ENCODE measurements at places on chromosomes 11 and 22. TPM values are rescaled to one million over a fixed set of nuclear protein-coding genes. Genes with fewer than 3 reads are reported as not detected.

Gene SPON1
- 20.5 TPM for total RNA-seq

DNA sequence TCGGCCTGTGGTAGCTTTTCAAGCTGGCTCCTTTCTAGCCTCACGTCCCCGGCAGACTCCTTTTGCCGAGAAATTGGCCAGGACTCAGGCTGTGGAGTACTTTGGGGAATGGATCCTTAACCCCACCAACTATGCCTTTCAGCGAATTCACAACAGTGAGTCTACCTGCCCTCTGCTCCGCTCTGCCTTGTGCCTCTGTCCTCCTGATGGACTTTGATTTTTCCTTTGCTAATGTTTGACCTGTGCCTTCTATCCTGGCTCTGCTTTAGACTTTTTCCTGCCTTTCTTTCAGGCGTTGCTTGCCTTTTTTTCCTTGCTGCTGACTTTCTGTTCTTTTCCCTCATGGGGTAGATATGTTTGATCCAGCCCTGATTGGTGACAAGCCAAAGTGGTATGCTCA is 12.5 kb downstream of the MADD start:
- no peak for DNase-seq

- no peak for DNase-seq
Observed at GRCh38 chr11:102924851-102925380, 30.6 kb downstream of the MMP13 start.

DNA sequence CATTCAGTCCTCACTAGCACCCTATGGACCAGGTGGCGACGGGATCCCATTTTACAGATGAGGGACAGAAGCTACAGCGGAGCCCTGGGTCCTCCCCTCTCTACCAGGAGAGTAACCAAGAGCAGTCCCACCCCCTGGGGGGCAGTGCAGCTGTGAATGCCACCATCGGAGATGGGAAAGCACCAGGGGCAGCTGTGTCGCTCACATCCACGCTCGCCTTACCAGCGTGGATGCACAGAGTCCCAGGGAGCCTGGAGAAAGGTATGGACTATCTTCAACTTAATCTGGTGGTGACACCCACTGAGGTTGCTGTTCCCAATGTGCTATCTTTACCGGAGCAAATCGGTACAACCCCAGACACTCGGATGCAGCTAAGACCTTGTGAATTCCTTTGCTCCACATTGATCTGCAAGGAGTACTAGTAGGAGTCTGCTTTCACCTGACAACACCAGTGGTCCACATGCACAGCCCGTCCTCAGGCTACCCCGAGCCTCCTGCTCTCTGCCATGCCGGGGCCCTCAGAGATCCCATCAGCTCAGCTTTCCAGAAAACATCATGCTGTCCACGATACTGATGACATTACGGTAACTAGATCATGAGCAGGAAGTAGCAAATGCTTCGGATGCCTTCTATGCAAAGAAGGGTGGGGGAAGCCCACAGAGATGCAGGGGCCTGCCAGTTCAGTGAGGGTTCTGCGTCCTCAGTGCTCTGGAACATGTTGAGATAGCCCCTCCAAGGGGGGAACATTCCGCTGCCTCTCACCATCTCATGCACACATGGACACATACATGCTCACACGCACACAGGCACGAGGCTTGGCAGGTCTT is 126.0 kb downstream of the CTTN start:
- no peak for DNase-seq

Gene SLC22A25
- not detected for total RNA-seq

- DNase-seq: no peak
Observed at GRCh38 chr11:30816959-30817880, 231.1 kb upstream of the MPPED2 start.

DNA sequence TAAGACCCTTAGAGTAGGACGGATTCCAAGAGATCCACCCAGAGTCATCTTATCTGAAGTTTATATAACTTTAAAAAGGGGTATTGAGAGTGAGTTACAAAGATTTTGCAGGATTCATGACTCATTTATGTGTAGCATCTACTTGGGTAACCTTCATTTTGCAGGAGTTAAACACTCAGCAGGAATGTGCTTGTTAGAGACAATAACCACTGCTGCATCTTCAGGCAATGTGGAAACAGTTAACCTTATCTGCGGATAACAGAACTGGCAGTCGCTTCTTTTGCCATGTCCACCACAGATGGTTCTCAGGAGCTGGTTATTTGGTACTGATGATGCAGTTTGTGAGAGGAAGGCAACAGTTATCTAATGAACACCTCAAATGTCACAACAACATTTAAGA is 417.9 kb upstream of the DDI1 start:
- no peak for DNase-seq

DNA sequence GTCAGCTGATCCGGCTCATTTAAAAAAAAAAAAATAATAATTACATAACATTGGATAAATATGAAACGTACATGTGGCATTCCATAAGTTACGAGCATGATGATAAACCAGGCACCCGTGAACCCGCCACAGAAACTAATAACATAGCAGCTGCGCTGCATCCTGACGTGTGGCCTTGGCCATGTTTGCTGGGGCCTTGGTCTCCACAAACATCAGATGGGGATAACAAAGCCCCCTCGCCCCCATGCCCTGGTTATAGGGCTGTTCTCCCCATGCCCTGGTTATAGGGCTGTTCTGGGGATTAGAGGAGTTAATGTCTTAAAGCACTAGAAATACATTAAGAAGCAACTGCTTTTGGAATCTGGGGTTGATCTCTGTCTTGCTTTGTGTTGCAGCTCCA is 36.7 kb downstream of the FLRT1 start:
- no peak for DNase-seq

Gene CHCHD10
- 37.1 TPM for total RNA-seq

Gene FGF4
- total RNA-seq: not detected

Gene CSRP3
- not detected for total RNA-seq

GRCh38 chr11:114953039-114953438 is 274.7 kb downstream of the NXPE2 start:
- no peak for DNase-seq

DNA sequence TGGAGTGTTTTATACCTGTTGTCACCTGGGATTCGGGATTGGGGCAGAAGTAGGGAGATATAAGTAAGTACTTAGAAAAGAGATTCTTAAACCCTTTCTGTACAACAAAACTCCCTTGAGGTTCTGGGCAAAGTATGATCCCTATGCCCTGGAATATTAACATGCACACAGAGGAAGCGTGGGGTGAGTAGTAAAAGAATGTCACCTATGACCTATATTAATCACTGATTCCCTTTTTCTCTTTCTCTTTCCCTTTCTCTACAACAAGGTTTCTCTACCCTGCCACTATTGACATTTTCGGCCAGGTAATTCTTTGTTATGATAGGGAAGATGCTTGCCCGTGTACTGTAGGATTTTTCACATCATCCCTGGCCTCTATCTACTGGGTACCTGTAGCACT is 209.7 kb upstream of the PLET1 start:
- no peak for DNase-seq

GRCh38 chr11:4647766-4648165 is 4.0 kb downstream of the OR51E1 start:
- no peak for DNase-seq

Gene GDPD4
- total RNA-seq: not detected

Measured in epithelial cell of proximal tubule (primary cell).